ENCODE measurements at places on chromosomes 4 and X.

DNA sequence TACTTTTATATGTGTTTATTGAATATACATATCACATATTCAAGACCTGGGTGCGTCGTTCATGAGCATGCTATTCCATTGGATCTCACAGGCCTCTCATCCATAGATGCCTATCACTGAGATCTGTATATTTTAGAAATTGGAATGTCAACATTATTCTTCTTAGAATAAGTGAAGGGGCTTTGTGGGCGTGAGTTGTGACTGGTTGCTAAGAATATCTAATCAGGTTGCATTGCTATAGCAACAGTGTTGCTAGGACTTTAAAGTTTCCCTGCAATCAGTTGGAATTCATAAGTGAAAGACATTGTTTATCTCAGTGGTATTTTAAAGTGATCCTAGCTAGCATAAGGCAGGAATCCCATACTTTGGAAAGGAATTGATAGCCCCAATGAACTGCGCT is 36.7 kb upstream of the ANK2 start:
- DNase-seq, result no peak

DNA sequence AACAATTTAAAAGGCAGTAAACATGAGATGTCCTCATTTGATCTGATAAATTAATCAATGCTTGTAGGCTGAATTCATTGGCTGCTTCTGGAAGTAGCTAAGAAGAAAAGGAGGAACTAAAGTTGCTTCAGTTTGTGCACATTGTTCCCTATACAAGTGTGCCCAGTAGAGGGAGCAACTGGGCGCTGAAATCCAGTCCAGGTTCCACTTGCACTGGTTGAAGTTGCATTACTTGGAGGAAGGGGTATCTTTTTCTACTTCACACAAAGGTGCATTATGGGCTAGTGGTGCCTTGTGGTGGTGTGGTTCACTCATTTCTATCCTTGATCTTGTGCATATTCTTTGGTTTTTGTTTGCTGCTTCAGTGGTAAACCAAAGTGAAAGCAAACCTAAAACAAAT is 67.9 kb upstream of the SOX3 start:
- DNase-seq, result peak; percentile 31

- no peak for DNase-seq
These were observed 1.6 kb downstream of the ENAM start for GRCh38 chr4:70630162-70630561.

GRCh38 chr4:7938609-7939376 is 868 bp downstream of the AFAP1 start:
- no peak for DNase-seq

GRCh38 chr4:110088670-110089069 is 109.7 kb downstream of the ELOVL6 start:
- DNase-seq, result peak; percentile 49

DNA sequence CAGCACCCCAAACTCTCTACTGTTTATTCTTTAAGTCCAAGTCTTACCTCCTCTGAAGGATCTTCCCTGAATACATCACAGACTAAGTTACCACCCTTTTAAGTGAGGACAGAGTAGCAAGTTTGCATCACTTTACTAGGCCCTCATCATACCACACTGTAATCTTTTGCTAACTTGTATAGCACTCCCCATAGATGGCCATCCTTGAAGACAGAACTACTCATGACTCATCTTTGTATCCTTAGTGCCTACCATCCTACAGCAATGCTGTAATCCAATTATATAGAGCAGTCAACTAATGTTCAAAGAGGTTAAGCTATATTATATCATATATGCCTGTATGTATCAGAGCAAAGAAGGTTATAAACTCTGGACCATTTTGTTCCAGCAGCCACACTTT is 101.4 kb downstream of the ADAMTS3 start:
- DNase-seq, result no peak

- DNase-seq, result no peak
These were observed 23.8 kb downstream of the CNOT6L start for GRCh38 chr4:77795326-77795725.

DNA sequence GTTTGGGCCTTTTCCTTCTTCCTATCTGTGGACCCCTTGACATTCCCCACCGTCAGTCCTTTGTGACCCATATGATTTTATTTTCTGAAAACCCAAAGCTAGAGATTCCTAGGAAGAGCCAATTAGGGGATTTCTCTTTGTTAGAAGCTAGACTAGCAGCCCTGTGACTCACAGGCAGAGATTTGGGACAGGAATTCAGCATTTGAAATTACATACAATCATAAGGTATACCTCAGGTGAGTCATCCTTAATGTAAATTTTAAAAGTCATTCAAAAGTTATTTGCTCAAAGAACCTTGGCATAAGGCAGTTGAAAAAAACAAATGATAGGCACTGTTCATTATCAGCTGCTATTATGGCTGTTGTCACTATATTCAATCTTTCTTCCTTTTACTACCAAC is 40.6 kb downstream of the USP26 start:
- no peak for DNase-seq

DNA sequence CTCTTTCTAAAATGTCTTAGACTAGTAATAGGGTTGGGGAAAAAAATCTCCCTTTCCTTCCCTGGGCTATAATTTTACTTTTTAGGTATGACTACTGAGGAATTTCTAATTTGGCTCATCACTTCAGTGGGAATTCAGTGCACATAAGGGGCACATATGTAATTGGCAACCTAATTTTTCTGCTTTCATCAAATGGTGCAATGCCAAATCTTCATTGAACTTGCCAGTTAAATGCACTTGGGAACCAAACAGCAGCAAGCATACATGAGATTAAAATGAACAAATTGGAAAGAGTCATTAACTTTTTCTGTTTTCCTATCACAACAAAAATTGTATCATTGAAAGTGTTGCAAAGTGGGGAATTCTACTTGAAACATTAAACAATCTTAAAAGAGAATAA is 2.9 kb upstream of the CCSER1 start:
- DNase-seq, result no peak

DNA sequence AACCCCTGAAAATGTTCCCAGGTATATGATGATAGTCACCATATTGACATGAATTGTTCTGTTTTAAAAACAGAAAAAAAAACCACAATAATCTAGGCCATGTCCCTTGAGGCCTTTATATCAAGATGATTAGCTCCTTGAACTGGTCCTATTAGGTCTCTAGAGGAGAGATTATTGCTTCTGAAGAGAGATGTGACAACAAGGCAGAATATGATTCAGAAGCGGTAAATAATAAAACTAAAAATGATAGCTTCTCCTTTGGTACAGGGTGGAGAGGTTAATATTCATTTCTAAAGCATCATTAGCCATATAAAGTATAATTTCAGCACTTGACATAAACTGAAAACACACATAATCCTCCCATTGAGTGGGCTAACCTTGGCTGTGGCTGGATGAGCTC is 25.8 kb downstream of the TLR8 start:
- no peak for DNase-seq

GRCh38 chrX:48897157-48897624 is 377 bp downstream of the TIMM17B start:
- DNase-seq, result peak; percentile 57

DNA sequence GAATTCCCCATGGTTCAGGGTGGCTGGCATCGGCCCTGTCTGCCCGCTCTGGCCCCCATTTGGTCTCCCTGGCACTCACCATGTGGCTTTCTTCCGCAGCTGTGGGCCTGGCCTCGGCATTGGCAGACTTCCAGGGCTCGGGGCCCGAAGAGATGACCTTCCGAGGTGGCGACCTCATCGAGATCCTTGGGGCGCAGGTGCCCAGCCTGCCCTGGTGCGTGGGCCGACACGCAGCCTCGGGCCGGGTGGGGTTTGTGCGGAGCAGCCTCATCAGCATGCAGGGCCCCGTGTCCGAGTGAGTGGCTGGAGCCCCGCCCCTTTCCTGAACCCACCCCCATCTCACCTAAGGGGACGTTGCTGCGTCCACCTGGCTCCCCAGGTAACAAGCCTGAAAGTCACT is 20.1 kb downstream of the SH3TC1 start:
- no peak for DNase-seq

GRCh38 chr4:108751321-108751720 is 11.5 kb downstream of the ETNPPL start:
- no peak for DNase-seq

DNA sequence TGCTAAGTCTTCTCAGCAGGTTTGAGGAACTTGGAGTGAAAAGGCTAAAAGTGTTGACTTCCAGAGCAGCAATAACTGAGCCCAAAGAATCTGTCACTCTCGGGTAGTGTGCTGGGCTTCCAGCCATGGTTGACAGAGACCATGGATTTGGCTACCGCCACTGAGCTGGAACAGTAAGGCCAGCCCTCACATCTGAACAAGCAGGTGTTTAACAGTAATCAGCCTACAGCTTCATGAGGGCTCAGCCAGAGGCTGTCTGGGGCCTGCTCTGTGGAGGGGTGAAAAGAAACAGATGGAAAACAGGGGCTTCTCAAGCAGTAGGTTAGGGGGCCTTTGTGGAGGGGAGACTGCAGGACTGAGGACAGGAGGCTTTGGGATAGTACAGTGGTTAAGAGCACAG is 14.9 kb downstream of the RASL11B start:
- DNase-seq, result no peak

- DNase-seq, result no peak
These were observed 66.4 kb upstream of the C4orf54 start for GRCh38 chr4:99724067-99724466.

GRCh38 chr4:81455897-81456296 is 15.8 kb downstream of the RASGEF1B start:
- DNase-seq, result no peak

- DNase-seq, result no peak
These were observed 214.8 kb downstream of the SLC4A4 start for GRCh38 chr4:71553605-71554004.

GRCh38 chrX:29992083-29992482 is 223.3 kb upstream of the MAGEB2 start:
- DNase-seq, result no peak

DNA sequence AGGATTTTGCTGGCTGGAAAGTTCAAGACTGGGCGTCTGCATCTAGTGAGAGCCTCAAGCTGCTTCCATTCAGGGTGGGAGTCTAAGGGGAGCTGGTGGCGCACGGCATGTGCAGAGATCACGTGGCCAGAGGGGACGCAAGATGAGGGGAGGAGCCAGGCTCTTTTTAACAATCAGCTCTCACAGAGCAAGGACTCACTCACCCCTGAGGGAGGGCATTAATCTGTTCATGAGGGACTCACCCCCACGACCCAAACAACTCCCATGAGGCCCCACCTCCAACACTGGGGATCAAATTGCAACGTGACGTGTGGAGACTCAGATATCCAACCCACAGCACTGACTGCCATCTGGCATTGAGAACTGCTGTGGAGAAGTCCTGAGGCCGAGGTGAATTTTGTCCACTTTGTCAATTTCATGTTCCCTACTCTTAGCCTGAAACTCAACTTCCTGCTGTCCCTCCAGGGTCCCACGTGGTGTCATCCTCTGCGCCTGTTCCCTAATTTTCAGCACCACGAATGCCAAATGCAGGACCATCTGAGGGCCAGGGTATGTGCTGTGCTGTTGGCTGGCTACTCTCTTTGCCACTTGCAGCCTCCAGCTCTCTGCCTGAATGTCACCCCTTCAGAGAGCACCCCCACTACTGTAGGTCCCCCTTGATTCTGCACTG is 5.6 kb downstream of the ZFP92 start:
- no peak for DNase-seq

DNA sequence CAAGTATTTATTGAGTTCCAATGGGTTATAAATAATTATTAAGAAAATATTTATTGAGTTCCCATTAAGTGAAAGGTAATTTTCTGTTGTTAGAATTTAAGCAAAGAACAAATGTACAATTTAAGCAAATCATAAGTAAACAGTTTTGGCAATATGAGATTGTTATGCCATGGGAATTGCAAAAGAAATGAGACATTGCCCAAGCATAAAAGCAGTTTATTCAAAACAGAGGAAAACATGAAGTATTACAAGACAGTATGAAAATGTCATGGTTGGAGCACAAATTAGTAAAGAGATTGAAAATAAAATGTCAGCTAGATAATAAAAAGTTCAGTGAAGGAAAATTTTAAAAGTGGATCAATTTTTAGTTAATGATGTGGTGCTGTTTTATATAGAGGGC is 706.1 kb upstream of the EPHA5 start:
- no peak for DNase-seq

- DNase-seq, result no peak
These were observed 566 bp upstream of the LIMCH1 start for GRCh38 chr4:41537292-41537890.

- DNase-seq, result peak; percentile 19
These were observed 240.2 kb upstream of the F9 start for GRCh38 chrX:139290310-139290709.

- DNase-seq, result no peak
These were observed 89.2 kb downstream of the AREG start for GRCh38 chr4:74534121-74534520.

- peak; percentile 54 for DNase-seq
These were observed 14.7 kb upstream of the CT55 start for GRCh38 chrX:135185795-135186443.

GRCh38 chrX:68180579-68180978 is 252.7 kb downstream of the OPHN1 start:
- DNase-seq, result no peak

DNA sequence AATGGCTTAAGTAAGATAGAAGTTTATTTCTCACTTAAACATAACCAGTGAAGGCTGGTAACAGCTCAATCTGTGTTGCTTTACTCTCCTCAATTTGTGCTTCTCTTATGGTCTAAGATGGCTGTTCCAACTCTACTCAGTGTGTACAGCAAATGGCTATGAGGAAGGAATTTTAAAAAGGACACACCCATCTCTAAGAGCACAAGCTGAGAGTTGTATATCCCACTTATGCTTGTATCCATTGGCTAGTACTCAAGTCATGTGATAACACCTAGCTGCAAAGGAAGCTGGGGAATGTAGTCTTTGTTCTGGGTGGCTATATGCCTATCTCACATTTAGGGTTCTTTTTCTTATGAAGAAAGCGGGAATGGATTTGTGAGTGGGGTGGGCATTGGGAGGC is 63.3 kb downstream of the GPAT3 start:
- DNase-seq, result peak; percentile 17

DNA sequence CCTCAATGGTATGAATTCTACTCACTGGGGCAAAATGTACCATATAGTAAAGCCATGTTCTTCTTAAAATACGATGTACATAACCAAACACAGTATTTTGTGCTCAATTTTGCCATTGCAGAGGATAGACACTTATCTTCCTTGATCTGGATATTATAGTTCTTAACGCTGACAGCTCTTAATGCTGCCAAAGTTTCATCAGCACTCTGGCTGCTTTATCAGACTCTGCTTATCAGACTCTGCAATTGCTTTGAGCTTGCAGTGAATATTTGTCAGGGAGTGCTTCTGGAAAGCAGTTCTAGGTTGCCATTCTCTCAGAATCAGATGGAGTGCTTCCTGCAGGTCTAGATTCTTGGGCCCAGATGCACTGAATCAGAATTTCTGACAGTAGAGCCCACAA is 863.1 kb downstream of the CCSER1 start:
- no peak for DNase-seq
